ENCODE measurements at places on chromosomes 12 and 14.

GRCh38 chr12:52258335-52258901 is 16.0 kb upstream of the KRT86 start:
- DNase-seq: no peak

GRCh38 chr12:43009846-43010240 is 420.3 kb upstream of the PRICKLE1 start:
- no peak for DNase-seq

GRCh38 chr14:23094666-23095195 is at the start of gene ACIN1:
ACIN1 (minus strand) TSS chr14:23095136; CDS start chr14:23095112, 24 bp downstream.
- DNase-seq: no peak

DNA sequence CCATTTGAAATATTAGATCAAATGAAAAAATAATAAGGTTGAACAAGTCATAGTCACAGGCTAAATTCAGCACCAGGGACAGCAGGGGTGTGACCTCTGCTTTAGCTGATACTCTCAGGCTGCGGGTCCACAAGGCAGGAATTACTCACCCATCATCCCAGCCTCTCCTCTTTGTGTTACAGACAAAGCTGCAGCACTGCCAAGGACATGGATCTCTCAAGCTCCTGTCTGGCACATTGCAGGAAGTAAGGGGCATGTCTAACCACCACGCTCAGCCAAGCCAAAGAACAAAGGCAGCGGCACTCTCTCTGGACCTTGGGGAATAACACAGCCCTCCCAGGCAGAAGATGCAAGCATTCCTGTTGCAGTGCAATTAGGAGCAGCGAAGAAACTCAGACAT is 783.8 kb downstream of the VRK1 start:
- DNase-seq: no peak

GRCh38 chr12:69932676-69933552 is 107.9 kb downstream of the MYRFL start:
- DNase-seq: no peak

- no peak for DNase-seq
Measured at GRCh38 chr14:58362798-58363412, 32.8 kb upstream of the TOMM20L start.

DNA sequence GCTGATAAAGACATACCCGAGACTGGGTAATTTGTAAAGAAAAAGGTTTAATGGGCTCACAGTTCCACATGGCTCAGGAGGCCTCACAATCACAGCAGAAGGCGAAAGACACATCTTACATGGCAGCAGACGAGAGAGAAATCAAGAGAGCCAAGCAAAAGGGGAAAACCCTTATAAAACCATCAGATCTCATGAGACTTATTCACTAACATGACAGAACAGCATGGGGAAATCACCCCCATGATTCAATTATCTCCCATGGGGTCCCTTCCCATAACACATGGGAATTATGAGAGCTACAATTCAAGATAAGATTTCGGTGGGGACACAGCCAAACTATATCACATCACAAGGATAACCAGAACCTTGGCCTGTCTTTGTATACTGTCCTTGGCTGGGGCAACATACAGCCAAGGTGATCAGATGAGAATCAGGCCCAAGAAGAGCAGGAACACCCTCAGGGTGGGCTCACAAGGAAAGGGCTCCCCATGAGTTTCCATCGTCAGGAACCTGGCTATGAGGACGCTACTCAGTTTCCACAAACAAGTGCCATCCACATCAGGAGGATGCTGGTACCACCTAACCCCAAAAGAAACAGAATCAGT is 152.7 kb downstream of the FOXN3 start:
- no peak for DNase-seq

All from cortex of kidney (tissue), 1 donor.